SW 1271 (cell line): ENCODE measurements at places on chromosomes 2 and 18.

DNA sequence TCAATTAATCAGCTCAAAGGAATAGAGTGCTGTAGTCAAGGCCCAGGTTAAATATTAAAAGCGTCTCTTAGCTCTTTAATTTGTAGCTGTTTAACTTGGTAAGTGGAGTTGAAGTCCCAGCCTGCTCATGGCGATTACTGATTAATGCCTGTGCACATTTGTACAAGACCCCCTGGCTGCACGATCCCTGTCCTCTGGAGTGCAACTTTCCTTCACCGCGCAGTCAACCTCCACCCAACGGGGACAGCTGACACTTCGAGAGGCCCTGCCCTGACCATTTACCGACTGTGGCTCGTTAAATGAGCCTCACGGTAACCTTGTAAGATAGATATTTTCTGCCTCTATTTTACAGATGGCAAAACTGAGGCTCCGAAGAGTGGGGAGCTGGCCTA, 5.5 kb upstream of the CYS1 start:
- no peak for DNase-seq

DNA sequence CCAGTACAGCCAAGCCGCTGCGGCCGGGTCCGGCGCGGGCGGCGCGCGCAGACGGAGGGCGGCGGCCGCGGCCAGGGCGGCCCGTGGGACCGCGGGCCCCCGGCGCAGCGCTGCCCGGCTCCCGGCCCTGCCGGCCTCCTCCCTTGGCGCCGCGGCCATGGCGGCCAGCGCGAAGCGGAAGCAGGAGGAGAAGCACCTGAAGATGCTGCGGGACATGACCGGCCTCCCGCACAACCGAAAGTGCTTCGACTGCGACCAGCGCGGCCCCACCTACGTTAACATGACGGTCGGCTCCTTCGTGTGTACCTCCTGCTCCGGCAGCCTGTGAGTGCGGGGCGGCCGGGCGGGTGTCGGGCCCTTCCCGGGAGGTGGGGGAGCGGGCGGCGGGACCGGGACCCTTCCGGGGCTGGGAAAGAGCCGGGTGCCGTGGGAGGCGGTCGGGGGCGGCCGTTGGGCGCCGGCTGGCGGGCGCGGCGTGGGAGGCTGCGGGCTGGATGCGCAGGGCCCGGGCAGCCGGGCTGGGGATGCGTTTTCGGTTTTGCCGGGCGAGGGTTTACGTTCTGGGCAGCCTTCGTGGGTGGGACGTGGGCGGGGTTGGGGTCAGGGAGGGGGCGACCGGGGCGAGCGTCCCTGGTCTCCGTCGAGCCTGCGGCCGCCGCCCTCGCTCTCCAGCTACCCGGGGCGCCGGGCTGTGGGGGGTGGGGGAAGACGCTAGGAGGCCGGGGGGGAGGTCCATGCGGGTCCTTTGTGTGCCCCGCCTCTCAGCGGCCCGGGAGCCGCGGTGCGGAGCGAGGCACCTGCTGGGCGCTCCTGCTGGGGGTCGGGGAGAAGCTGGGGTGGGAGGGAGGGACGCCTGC, 537 bp downstream of the AGFG1 start:
- DNase-seq = no peak

GRCh38 chr2:236833501-236834073, 252.1 kb upstream of the COPS8 start:
- no peak for DNase-seq

- DNase-seq = no peak
Observed at GRCh38 chr2:3902131-3902530, 198.8 kb downstream of the DCDC2C start.

DNA sequence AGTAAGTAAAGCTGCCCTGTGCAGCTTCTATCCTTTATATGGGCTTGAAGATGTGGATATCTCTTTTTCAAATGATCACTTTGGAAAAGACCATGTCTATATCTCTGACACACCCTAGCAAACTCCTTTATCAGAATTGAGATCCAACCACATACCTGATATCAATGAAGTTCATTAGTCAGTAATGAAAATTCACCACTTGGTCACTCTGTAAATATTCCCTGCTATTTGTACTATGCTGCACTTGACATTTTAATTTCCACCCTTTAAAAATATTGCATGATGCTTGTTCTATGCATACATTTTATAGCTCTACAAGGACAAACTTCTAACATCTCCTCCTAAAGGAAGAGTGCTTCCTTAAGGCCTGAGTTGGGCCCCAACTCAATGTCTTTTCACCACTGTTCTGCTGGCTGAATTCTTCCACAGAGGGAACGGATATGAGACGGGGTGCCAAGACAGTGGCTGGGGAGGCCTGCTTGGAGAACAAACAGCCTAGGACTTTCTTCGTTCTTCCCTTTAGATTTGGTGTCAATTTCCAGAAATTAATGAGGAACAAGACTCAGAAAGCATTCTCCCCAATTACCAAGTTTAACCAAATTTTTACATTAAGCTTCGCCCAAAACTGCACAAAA, at the start of gene GKN2:
Gene GKN2, minus strand, starts transcription at position 7 of the 635 bp plus-strand sequence. CDS start 32 bp downstream, outside the sequence.
- DNase-seq = no peak

- no peak for DNase-seq
Observed at GRCh38 chr2:198351647-198352046, 547.3 kb downstream of the PLCL1 start.

- DNase-seq = no peak
Observed at GRCh38 chr2:174025271-174026121, 60.3 kb upstream of the SP3 start.

DNA sequence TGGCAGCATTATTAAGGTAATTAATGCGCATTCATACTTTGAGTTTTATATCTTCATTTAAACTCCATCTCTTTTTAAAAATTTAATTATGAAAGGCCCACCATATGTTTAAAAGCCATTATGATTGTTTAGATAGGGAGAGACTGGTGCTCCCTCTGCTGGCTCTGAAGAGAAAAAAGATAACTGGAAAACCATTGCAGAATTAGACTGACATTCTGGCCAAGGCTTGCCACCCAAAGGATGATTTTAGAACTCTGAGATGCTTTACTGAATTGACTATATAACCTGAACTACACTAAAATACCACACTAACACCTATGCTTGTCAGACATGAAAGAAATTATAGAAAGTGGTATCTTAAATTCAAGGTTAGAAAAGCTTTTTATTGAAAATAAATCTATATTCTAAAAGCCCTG, 127.6 kb upstream of the SPOPL start:
- peak; percentile 62 for DNase-seq

GRCh38 chr18:4987452-4988405, 209.3 kb downstream of the AKAIN1 start:
- no peak for DNase-seq

DNA sequence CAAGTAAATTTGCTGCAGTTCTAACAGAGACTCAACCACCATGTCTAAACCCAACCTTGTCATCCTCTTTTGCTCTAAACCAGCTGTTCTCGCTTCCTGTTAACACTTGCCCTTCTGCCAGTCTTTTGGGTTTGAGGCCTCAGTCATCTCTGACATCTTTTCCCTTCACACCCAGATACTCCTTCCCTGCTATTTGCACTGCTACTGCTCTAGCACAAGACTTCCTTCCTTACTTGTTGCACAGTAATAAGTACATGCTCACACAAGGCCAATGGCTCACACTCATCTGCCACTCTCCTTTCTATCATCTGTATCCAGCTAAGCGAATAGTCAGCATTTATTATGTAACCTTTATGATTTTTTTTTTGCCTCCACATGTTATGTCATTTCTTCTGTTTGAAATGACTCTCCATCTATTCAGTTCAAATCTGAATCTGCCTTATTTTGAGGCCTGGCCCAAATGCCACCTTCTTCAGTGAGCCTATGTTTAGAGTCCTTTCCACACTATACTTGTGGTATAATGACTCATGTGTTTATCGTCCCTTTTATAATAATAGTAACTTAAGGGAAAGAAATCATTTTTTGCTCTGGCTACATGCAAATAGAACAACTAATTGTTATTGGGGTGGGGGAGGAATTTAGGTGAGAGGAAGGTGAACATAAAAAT, 22.5 kb upstream of the CDKL4 start:
- DNase-seq = no peak

- peak; percentile 22 for DNase-seq
Observed at GRCh38 chr2:232521959-232522622, 1.9 kb downstream of the PRSS56 start.

DNA sequence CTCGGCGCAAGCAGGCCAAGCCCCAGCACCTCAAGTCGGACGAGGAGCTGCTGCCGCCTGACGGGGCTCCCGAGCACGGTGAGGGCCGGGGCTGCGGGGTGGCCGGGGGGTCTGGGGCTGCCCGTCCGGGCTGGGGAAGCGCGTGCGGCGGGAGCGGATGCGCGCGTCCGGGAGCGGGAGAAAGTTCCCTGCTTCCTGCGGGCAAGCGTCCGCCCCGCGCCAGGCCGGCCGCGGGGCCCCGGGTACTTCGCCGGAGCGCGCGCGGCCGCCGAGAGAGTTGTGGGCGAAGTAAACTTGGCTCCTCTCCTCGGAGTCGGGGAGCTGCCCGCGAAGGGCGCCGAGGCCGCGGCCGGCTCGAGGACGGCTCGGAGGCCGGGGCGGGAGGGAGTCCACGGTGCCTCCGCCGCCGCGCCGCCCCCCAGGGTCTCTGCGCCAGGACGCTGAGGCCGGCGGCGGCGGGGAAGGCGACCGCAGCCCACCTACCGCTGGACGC, 707 bp downstream of the SALL3 start:
- DNase-seq = no peak

DNA sequence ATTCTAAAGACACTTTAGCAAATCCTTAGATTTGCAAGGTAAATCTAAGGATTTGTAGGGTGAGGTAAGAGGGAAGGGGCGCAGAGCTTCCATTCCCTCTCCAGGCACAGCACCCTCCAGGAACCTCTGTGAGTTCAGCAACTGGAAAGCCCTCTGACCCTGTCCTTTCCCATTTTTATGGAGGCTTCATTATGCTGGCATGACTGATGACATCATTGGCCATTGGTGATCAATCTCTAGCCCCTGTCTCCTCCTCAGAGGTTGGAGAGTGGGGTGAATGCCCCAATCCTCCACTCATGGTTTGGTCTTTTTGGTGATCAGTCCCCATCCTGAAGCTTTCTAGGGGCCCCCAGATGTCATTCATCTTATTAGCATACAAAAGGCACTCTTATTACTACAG, 187.8 kb downstream of the TSN start:
- no peak for DNase-seq

DNA sequence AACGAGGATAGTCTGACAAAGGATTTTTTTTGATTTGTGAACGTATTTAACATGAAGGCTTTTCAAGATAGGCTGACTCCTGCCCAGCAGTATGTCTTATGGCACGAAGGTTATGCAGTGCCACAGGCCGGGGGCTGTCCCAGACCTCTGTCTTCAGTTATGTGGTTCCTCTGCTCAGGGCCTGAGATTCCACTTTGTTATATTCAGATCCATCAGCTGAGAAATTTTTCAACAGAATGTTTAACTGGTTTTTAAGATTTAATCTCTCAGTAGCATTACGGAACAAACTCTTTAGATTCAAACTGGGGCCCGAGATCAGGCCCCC, 20.0 kb downstream of the C2orf74 start:
- no peak for DNase-seq

DNA sequence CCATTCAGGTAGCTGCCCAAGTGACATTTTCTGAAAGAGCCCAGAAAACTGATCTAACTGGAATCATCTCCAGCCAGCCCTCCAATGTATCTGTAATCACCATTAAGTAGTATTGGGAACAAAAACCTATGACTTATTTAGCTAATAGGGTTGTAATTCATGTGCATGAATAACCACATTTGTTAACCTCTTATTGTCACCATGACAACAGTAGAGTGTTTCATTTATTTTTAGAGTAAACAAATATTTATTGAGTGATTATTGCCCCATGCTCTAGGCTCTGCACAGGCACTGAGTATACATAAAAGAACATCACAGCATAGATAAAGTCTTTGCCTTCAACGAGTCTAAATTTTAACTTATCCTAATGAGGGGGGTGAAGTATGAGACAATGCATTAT, 265.4 kb upstream of the UBE2E3 start:
- no peak for DNase-seq

DNA sequence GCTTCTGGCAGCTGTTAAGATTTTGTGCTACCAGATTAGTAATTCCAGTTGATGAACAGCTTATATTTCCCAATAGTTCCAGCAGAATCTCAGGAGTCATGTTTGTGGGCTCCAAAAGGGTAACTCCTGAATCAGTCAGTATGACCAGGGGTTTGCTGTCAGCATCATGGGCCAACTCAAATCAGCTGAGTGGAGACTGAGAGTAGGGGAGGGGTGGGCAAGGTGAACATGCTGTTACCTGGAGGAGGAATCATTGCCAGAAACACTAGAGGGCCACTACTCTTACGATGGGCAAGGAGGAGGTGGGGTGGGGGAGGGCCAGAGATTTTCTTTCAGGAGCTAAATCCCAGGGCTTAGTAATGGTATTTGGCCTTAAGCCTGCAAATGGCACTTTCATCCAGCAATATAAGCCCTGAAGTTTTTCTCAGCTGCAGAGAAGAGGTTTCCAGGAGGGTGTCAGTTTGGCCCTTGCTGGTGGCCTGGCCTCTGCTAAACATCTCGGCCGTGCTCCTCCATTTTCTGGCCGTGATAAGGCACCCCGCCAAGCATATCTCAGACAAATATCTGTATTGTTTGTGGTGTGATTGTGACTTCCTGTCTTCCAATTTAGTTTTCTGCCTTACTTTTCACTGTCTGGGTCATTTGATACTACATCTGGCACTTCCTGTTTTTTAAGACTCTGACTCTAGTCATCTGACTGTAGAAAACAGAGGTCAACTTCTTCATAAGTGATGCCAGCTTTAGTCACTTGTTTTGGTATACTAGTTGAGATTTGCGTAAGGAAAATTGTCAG, 120.5 kb upstream of the CXCR4 start:
- peak; percentile 22 for DNase-seq

DNA sequence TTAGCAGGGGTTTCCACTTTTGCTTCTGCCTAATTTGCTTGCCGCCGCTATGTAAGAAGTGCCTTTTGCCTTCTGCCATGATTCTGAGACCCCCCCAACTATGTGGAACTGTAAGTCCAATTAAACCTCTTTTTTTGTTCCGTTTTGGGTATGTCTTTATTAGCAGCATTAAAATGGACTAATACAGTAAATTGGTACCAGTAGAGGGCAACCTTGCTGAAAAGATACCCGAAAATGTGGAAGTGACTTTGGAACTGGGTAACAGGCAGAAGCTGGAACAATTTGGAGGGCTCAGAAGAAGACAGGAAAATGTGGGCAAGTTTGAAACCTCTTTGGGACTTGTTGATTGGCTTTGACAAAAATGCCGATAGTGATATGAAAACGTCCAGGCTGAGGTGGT, 216.1 kb upstream of the FSIP2 start:
- DNase-seq = no peak

GRCh38 chr18:54032412-54032811, 192.1 kb downstream of the MBD2 start:
- DNase-seq = no peak

DNA sequence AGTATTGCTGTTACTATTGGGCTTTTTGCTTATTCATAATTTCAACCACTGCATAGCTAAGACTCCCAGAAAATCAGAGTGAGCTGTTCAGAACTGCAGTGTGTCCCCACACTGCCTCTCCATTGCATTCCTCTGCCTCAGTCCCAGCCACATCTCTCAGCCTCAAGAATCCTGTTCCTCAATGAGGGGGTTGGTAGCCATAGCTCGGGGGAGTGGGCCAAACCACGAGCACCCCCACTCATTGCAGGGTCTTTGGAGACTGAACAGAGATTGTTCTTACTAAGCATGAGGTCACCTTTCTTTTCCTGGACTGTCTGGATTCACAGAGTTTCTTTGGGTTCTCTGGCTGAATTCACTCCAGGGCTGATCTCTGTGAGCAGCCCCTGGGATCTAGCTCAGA, 161.1 kb downstream of the GFPT1 start:
- DNase-seq = no peak

- DNase-seq = no peak
Observed at GRCh38 chr2:168480825-168481585, 24.9 kb downstream of the CERS6 start.
